Hematopoietic multipotent progenitor cell treated with erythropoietin and hydrocortisone succinate and interleukin-3 and kit ligand, for 17 days (in vitro differentiated cells): ENCODE measurements at places on chromosomes 4 and X.

- DNase-seq: no peak
These were observed 201.0 kb downstream of the CAMK2D start for GRCh38 chr4:113560579-113560978.

GRCh38 chr4:40055511-40055862 is 1.2 kb upstream of the N4BP2 start:
- no peak for DNase-seq

DNA sequence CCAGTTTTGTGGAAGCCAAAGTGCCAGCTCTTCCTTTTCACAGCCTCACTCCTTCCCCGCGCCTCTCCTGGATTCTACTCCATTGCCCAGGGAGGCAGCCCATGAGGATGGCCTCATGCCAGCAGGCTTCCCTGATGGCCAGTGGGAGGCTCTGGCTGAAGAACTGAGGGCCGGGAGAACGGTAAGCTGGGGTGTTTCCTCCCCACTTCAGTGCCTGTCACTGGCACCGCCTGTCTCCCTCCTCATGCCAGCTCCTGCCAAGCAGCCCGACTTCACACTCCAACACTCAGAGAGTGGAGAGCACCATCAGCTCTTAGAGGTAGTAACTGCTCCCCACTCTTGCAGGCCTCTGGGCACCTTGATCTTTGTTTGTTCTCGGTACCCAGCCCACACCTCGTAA is 46.9 kb upstream of the STIM2 start:
- no peak for DNase-seq

DNA sequence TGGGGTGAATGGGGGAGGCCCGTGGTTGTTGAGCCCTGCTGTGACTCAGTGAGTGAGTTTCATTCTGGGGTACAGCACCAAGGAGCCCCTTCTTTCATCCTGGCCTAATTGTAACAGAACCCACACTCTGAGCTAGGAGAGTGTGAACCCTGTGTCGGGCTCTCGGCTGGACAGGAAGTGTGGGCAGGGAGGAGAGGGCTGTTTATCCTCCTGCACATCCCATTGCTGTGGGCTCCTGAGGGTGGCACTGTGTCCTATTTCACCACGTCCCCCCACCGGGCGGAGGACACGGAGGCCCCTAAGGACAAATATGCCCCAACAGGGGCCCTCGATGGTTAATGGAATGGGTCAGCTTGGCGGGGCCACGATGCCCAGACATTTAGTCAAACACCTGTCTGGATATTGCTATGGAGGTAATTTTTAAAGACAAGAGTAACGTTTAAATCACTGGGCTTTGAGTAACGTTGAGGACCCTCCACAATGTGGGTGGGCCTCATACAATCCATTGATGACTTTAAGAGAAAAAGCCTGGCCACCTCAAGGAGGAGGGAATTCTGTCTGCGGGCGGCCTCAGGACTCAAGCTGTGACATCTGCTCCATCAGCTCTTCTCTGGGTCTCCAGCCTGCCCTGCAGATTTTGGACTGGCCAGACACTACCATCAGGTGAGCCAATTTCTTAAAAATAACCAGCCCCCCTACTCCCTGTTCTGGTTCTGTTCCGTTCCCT is 46.1 kb upstream of the SORCS2 start:
- DNase-seq: no peak

- no peak for DNase-seq
These were observed 8.9 kb upstream of the NAP1L5 start for GRCh38 chr4:88706574-88706973.

- no peak for DNase-seq
These were observed 31.8 kb upstream of the HSD17B13 start for GRCh38 chr4:87354168-87355102.

DNA sequence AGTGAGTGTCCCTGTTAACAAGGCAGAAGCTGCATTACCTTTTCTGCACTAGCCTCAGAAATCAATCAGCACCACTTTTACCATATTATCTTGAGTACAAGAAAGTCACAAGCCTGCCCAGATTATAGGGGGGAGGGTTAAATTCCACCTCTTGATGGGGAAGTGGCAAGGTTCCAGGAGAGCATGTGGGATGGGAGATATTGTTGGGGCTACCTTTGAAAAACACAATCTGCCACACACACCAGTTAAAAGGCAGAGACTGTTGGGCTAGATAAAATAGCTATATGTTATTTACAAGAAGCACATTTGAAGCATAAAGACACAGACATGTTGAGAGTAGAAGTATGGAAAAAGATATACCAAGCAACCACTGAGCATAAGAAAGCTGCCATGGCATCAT is 6.6 kb upstream of the AVPR2 start:
- peak; percentile 31 for DNase-seq

GRCh38 chr4:113776679-113777078 is 15.1 kb upstream of the CAMK2D start:
- no peak for DNase-seq

GRCh38 chr4:53380221-53380620 is 2.8 kb downstream of the FIP1L1 start:
- no peak for DNase-seq

DNA sequence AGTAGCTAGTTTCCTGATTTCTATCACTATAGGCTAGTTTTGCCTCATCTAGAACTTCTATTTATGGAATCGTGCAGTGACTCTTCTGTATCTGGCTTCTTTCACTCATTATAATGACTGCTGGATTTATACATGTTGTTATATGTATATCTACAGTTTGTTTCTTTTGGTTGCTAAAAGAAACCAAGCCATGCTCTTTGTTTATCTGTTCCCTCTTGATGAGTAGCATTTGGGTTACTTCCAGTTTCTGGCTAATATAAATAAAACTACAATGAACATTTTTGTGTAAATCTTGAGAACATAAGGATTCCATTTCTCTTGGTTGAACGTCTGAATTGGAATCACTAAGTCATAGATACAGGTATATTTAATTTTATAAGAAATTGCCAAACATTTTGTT is 73.9 kb downstream of the ARHGAP24 start:
- no peak for DNase-seq

GRCh38 chr4:74308215-74308614 is at the start of gene EPGN:
Gene EPGN (plus strand): TSS chr4:74308470. CDS start chr4:74308534, 64 bp downstream.
- no peak for DNase-seq

DNA sequence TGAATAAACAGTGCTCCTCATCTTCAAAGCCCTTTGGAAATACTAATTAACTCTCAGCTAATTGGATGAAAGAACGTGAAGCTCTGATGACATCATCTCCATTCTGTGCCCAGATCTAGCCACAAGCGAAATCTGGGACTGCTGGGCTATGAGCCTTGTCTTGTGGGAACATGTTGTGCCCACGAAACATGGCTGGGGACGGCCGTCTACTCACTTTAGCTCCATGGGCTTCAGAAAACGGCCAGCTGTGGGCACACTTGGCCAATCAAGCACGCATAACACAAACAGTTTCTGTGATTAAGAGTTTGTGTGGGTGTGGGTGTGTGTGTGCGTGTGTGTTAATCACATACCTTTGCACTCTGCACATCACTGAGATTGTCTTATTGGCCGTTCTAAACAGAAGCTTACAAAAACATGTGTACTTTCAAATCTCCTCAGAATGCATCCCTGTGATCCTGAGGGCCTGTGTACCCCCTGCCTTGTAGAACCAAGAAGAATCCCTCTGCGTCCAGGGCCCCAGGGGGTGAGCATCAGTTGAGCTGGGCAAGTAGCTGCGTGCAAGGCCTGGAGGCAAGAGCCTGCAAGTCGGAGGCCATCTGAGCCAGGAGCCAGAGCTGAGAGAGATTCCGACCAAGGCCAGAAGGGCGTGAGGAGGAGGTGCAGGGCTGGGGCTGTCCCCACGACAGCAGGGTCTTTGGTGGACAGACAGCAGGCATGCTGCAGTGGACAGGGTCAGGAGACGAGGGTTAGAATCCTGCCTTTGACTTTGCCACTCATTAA is 18.7 kb upstream of the ZNF185 start:
- DNase-seq: no peak

DNA sequence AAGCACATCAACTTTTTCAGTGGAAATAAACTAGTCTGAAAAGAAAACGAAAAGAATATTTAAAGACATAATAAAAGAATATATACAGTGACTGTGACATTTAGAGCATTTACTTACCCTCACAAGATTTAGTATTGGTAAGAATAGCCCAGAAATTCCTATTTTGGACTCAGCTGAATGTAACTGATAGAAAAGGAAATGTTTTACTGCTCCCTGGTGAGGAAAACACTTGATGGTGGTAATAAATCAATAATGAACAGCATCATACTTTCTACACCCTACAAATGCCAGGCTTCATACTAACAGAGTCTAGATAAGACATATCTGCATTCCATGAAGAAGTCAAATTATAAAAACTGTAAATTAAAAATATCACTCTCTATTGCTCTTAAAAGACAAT is 753.5 kb upstream of the PCDH10 start:
- no peak for DNase-seq

GRCh38 chr4:138522366-138522765 is 280.2 kb upstream of the SLC7A11 start:
- no peak for DNase-seq

- DNase-seq: no peak
These were observed 689 bp upstream of the DCHS2 start for GRCh38 chr4:154492288-154492687.

GRCh38 chr4:190017357-190018200 is 9.5 kb downstream of the FRG2 start:
- no peak for DNase-seq

GRCh38 chrX:10922159-10922558 is 189.0 kb upstream of the HCCS start:
- no peak for DNase-seq

- DNase-seq: no peak
These were observed 123.7 kb upstream of the TLR3 start for GRCh38 chr4:185945252-185945651.

GRCh38 chr4:88780389-88780788 is 82.8 kb upstream of the NAP1L5 start:
- no peak for DNase-seq

- DNase-seq: no peak
These were observed 51.3 kb upstream of the MAOA start for GRCh38 chrX:43604753-43605152.

GRCh38 chr4:114087596-114088230 is 108.3 kb upstream of the ARSJ start:
- DNase-seq: no peak

GRCh38 chr4:48033825-48034413 is 17.3 kb downstream of the NIPAL1 start:
- no peak for DNase-seq

GRCh38 chr4:56215901-56216300 is 171.4 kb downstream of the AASDH start:
- DNase-seq: no peak

- DNase-seq: no peak
These were observed 13.3 kb upstream of the ZNF518B start for GRCh38 chr4:10470505-10470904.

GRCh38 chr4:41939016-41939626 is 3.9 kb downstream of the TMEM33 start:
- no peak for DNase-seq

DNA sequence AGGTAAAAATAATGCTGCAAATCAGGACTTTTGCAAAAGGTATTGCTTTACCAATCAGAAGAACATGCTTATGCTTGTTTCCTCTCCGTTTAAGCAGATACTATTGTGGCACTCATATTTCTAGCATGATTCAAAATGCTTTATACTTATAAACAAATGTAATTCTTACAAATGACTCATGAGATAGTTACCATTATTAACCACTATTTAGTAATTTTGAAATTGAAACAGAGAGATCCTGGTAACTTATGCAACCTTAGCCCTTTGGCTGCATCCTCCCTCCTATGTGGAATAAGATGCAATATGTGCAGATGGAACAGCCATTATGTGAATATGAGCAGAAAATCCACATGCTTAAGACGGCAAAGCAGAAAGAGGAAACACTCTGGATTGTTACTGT is 164.7 kb downstream of the PCDH18 start:
- no peak for DNase-seq

DNA sequence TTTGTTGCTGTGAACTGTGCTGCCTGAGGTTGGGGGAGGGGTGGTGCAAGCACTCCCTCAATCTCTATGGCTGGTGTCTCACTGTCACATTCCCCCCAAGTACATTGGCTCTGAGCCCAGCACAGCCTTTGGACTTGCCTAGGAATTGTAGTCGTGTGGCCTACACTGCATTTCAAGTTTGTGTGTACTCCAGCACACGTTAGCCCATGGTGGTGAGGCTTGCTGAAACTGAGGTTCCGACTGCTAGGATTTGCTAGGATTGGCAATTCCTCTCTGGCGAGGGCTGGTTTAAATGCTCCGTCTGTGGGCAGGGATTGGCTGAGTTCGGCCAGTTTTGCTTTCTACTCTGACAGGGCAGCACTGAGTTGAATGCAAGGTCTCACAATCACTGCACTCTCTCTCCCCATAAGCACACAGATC is 121.7 kb upstream of the CXXC4 start:
- DNase-seq: no peak

DNA sequence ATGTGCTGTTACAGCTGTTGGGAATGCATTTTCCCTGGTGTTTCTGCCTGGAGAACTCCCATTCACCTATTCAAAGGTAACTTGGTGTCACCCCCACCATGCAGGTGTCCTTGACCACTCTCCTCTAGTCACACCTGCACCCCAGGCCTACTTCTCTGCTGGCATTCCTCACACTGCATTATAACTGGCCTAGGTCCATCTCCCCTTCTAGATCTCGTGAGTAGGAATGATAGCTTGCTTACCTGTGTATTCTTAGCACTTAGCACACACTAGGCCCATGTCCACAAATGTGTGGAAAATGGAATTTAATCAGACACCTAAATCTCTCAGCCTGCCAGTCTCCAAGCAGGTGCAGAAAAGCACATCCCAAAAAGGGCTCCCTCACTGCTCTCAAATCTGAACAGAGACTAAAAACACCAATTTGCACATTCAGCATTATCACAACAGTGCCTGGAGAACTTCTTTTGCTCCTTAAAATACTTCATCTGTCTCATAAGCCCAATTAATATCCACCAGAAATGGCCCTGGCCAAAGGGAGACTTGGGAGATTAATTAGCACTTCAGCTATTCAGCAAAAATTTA is 18.3 kb downstream of the SCD5 start:
- DNase-seq: no peak

DNA sequence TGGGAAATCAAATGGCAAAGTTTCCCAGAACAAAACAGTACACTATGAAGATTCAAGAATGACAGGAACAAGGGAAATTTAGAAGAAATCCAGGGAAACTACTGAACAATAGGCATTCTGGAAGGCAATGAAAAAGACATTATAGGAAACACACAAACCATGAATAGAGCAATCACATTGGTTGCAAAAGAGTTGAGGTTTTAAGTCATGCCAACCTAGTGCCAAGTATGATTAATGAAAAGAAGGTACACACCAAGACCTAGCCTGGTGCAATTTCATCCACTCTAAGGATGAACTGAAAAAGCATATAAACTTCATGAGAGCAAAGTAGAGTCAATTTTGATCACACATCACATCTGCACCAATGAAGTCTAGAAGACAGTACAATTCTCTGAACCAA is 326.9 kb downstream of the PDHA2 start:
- no peak for DNase-seq

GRCh38 chr4:174324725-174325124 is 41.0 kb downstream of the CEP44 start:
- DNase-seq: no peak

GRCh38 chrX:68345025-68345424 is 88.3 kb downstream of the OPHN1 start:
- no peak for DNase-seq

- no peak for DNase-seq
These were observed 158.7 kb downstream of the BTC start for GRCh38 chr4:74635490-74636123.

GRCh38 chrX:104112326-104112951 is at the start of gene ZCCHC18:
Gene ZCCHC18 (plus strand): TSS chrX:104112523. CDS start chrX:104114112, 1,589 bp downstream.
- DNase-seq: no peak
